ENCODE measurements at places on chromosomes 1 and 21.

DNA sequence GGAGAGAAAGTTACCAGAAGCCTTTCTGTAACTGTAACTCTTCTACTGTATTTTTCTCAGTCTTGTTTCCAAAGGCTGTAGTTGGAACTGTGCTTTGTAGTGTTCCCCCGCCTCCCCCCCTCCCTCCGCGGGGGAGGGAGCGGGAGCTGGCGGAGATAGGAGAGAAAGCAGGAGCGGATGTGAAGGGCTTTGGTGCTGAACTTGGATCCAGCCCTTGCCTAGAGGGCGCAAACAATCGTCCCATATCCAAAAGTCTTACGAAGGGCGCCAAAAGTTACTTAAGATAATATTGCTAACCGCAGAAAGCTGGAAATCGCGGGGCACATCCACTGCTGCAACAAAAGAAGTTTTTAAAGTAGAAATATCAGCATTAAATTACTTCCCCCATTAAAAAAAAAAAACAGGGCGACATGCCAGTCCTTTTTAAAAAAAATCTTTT lies 2.4 kb upstream of the NFIA start:
- DNase-seq, result no peak

GRCh38 chr1:151372058-151372934 lies at the start of gene SELENBP1:
Gene SELENBP1, minus strand, starts transcription at chr1:151372705. Its CDS starts 64 bp downstream, at chr1:151372641.
- DNase-seq, result no peak

- DNase-seq, result no peak
These were observed 67.6 kb downstream of the TBX19 start for GRCh38 chr1:168348146-168348709.

DNA sequence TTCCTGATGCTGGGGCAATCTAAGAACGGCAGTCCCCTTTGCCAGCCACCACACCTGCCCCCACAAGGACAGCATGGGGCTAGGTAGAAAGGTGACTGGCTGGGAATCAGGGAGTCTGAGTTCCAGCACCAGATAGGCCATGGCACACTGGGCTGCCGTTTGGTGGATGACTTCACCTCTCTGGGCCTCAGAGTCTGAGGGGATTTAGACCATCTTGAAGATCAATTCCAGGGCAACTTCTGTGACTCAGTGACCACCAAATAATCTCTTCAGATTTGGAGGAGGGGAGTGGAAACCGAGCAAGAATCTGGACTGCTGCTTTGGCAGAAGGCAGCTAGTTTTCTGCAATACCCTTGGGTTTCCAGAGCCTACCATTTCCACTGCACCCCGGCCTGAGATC lies 92.1 kb upstream of the EDN2 start:
- DNase-seq, result no peak

- no peak for DNase-seq
These were observed 79.6 kb downstream of the PIK3CD start for GRCh38 chr1:9731051-9731537.

GRCh38 chr1:196464480-196464941 lies 143.7 kb downstream of the KCNT2 start:
- no peak for DNase-seq

DNA sequence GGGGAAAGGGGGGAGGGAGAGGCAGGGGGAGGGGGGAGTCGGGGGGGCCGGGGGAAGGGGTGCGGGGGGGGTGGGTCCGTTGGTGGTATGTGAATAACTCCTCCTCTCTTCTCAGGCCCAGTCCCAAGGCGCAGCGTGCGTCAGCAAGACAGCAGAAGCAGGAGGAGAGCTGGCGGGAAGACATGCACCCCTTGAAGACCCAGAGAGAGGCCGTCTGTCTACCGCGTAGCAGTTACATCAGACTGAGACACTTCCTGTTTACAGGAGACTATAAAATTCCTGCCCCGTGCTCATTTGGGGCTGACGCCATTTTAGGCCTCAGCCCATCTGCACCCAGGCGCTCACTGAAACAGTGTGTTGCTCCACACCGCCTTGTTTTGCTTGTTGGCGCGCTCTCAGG lies 55.3 kb downstream of the SETD4 start:
- no peak for DNase-seq

- DNase-seq, result no peak
These were observed 182.9 kb downstream of the LRRC7 start for GRCh38 chr1:69750638-69751037.

DNA sequence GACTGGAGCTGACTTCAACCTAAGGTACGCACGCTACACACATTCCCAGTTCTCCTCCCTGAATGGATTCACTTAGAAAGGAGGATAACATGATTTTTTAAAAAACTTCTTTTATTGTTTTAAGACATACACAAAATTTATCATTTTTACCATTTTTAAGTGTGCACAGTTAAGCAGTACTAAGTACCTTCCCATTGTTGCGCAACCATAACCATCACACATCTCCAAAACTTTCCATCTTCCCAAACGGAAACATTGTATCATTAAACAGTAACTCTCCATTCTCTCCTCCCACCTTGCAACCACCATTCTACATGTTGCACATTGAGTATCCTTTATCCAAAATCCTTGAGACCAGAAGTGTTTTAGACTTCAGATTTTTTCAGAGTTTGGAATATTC lies 36.2 kb upstream of the SEC16B start:
- DNase-seq, result no peak

- DNase-seq, result no peak
These were observed 214.6 kb upstream of the NFIA start for GRCh38 chr1:60867782-60868181.

GRCh38 chr1:1395166-1395565 lies 4.0 kb downstream of the CCNL2 start:
- DNase-seq, result no peak

GRCh38 chr1:245552331-245552730 lies 397.5 kb downstream of the KIF26B start:
- DNase-seq, result no peak

GRCh38 chr21:45439161-45439872 lies 34.4 kb downstream of the COL18A1 start:
- peak; percentile 78 for DNase-seq

Data from stimulated activated CD4-positive, alpha-beta T cell treated with anti-CD3 and anti-CD28 coated beads, TNF-alpha, amount 100 ng/mL, for 4 hours (primary cell).